ENCODE measurements at places on chromosomes 2 and 18.

- DNase-seq = no peak
Measured at GRCh38 chr2:215241791-215242305, 70.0 kb upstream of the ATIC start.

- DNase-seq = no peak
Measured at GRCh38 chr2:203681978-203682377, 24.5 kb upstream of the CD28 start.

DNA sequence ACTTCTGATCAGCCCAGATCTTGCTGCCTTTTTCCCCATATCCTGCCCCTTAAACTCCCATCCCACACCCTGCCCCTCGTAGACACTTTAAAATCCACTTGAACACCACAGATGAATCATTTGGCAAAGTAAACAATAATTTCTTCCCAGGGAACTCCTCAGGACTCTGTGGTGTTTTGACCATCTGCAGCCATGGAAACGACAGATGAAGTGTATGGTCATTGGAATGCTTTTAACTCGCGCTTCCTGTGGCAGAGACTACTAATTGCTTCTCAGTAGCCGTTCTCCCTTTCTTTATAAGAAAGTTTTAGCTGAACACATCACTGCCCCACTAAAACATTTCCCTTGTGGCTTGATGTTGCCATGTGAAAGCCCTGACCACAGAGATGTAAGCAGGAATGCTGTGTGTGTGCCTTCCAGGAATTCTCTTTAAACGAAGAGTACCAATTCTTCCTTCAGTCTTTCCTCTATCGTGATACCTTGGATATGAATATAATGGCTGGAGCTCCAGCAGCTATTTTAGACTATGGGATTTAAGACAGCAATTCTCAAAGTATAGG lies 92.7 kb upstream of the PARD3B start:
- no peak for DNase-seq

GRCh38 chr2:236250909-236251579 lies 13.2 kb downstream of the ASB18 start:
- DNase-seq = no peak

- no peak for DNase-seq
Measured at GRCh38 chr2:233426619-233427342, 72.5 kb downstream of the DGKD start.

- DNase-seq = no peak
Measured at GRCh38 chr2:82234283-82234874, 1929.8 kb upstream of the LRRTM1 start.

DNA sequence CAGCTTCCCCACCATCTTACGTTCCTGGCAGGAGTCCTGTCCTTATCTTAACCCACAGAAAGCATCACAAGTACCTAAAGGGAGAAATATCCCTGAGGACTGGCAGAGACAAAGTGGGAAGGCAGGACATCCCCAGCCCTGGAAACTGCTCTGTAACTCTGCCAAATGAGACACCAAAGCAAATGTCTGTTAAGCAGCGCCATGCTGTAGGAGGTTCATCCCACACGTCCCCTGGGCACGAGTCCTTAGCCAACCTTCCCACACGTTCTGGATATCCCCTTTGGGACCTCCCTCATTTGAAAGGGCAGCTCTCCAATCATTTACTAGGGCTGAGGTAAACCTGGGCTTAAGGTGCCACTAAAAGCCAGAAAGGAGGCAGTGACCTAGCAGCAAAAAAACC lies 207.2 kb downstream of the ATAD2B start:
- DNase-seq = no peak

DNA sequence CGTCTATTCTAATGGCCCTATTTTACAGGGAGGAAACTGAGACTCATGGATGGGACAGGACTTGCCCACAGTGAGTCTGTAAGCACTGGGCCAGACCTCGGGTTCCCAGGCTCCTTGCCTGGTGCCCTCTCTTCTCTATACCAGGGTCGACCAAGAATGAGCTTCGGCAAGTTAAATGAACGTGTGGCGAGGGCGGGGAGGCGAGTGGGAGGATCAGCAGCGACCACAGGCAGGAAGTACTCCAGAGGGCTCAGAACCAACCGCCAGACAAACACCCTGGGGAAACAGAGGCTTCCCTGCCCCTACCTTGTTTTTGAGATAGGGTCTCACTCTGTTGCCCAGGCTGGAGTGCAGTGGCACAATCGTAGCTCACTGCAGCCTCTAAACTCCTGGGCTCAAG lies 177.7 kb upstream of the SMAD2 start:
- DNase-seq = no peak

- no peak for DNase-seq
Measured at GRCh38 chr2:148253685-148254084, 232.8 kb downstream of the MBD5 start.

- DNase-seq = no peak
Measured at GRCh38 chr18:48051945-48052840, 121.7 kb upstream of the SMAD2 start.

- no peak for DNase-seq
Measured at GRCh38 chr2:125684256-125684655, 971.7 kb upstream of the GYPC start.

GRCh38 chr2:172429301-172429968 lies 2.0 kb downstream of the ITGA6 start:
- DNase-seq = no peak

GRCh38 chr2:127650785-127651380 lies 4.9 kb downstream of the GPR17 start:
- no peak for DNase-seq

DNA sequence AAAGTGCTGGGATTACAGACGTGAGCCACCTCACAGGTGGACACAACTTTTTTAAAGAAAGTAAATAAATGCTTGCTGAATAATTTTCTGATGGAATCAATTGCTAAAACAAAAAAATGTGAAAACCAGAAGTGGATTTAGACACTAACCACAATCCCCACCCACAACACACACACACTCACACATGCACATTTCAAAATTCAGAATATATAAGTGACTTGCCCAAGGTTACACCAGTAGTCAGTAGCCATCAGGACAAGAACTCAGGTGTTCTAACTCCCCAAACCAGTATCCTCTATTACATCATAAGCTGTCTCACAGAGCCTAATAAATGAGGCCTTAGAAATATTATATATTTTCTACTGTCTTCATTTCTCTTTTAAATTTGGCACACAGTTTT lies 1923.6 kb upstream of the PIK3C3 start:
- no peak for DNase-seq

GRCh38 chr2:94881070-94881469 lies 9.8 kb downstream of the TEKT4 start:
- no peak for DNase-seq

DNA sequence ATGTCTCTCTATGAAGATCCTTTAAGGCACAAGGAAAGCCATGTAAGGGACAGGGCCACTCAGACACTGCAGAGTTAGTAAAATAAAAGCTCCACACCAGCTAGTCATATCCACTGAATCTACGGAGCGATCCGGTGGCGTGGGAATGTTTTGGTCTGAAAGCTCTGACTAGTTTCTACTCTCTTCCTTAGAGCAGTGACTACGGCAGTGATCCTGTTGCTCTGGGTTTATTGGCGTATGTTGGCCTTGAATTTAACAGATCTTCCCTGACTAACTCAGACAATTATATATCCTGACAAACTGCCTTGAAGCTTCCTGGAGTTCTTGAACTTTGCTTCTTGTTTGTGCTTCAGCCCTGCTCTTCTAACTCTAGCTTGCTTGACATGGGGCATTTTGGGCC lies 115.3 kb upstream of the FZD5 start:
- no peak for DNase-seq
